ENCODE measurements at places on chromosomes 3 and 15.

GRCh38 chr15:87954793-87955192, 301.7 kb downstream of the NTRK3 start:
- no peak for DNase-seq

DNA sequence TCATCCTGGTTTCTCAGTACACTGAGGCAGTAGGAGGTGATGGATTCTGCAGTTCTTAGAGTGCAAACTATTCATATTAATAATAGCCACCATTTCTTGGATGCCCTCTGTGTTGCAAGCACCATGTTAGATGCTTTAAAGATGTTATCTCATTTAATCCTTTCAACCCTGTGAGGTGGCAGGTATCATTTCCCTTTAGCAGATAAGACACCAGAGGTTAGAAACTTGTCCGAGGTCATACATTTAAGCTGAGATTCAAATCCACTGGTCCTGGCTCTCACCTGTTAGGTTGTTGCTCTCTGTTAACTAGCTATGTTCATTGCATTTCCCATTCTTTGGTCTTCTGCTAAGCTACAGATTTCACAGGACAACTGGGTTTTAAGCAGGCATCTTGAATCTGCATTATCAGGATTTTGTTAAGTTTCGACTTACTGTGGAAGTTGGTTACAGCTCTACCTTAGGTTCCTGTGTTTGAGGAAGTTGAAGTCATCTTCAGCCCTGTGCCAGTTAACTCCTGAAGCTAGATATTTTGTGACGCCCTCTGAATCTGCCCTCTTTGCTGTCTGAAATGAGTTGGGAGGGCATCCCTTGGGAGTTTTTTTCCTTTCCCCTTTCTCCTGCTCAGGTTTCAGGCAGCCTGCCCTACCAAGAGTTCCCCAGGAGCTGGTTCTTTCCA, 6.4 kb downstream of the PDE8A start:
- DNase-seq = no peak

GRCh38 chr15:89777073-89777751, 1.1 kb downstream of the MESP2 start:
- no peak for DNase-seq

GRCh38 chr3:101676216-101676764, 642 bp downstream of the ZBTB11 start:
- no peak for DNase-seq

DNA sequence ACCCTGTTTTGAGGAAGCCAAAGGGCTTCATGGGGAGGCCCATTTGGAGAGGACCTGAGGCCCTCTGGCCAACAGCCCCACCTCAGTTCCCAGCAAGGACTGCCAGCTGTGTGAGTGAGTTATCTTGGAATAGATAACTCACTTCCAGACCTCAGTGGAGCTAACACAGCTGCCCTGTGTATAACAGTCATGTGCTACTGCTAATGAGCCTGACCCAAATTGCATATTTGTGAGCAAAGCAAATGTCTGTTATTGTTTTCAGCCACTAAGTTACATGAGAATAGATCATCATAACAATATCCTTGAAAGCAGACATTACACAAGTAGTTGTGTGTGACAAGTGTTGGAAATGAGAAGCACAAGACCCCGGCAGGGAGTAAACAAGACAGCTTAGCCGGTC, 355.8 kb downstream of the MCTP2 start:
- no peak for DNase-seq

DNA sequence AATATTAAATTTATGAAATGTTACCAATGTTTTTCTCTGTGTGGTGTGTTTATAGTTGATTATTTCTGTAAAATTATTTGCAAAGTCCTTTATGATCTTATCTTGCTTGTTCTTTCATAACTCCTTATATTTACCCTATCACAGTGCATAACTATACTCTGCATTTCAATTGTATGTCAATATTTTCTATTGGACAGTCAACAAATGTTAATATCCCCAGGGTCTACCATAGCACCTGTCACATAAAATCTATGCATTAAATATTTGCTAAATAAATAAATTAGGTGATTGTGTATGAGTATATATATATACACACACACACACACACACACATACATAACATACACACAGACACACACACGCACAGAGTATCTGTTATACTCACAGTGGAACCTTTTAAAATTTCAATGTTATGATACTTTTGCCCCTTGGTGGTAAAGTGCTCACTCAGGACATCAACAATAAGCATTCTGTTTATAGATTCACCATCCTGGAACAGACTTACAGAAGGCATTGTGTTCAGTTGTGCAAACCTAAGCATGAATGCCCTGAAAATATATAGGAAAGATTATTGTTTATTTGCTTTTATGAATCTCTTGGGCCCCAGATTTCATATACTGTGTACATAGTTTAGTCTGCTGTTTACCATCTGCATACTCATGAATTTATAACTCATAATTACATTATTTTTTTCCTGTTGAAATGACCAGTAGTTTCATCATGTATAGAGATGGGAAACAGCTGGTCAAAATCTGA, 443.7 kb downstream of the EPHA6 start:
- no peak for DNase-seq

GRCh38 chr3:131608296-131608695, 105.5 kb upstream of the MRPL3 start:
- DNase-seq = no peak

- DNase-seq = no peak
Observed at GRCh38 chr3:197846491-197846890, 55.4 kb downstream of the LRCH3 start.

DNA sequence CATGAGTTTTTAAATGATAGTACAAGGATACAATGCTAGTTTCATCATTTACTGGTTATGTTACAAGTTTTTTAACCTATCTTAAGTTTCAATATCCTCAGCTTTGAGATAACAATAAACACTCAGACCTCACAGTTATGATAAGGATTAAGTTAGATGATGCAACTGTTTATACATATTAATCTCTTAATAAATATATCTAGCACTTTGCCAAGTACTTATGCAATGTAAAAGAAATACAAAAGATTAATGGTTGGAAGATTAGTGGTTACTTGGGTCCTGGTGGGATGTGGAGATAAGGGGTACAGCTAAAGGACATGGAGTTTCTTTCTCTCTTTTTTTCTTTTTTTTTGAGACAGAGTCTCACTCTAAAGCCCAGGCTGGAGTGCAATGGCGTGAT, 12.0 kb downstream of the SPPL2A start:
- no peak for DNase-seq

GRCh38 chr3:109835958-109836357, 498.6 kb upstream of the DPPA4 start:
- DNase-seq = no peak

- DNase-seq = no peak
Observed at GRCh38 chr3:183381673-183382072, 46.7 kb downstream of the MCF2L2 start.

- no peak for DNase-seq
Observed at GRCh38 chr15:90664650-90665287, 52.4 kb upstream of the BLM start.

DNA sequence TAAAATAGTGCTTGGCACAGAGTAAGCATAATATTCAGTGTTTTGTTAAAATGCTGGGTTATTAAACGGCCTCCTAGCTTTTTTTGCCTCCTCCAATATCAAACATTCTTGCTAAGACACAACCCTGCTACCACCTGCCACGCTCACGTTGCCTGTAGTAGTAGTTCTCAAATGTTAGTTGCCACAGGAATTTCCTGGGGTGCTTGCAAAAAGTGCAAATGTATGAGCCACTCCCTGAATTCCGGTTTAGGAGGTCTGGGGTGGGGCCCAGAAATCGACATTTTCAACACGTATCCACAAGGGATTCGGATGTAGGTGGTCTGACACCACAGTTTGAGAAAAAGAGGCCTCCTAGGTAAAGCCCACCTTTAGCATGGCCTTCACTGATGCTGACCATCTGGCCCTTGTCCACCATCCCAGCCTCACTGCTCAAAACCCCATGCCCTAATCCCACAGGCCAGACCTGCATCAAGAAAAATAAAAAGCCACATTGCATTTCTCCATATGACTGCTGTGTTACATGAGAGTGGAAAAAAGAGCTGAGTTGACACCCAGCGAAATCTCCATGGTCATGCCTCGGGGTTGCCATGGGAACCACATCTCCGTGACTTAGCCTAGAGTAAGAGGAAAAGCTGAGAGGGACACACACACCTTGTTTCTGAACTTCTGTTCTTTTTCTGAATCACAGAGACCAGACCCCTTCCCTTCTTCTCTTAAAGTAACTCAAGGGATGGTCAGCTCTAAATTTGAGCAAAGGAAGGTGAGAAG, 116.4 kb upstream of the HES1 start:
- DNase-seq = no peak

- DNase-seq = no peak
Observed at GRCh38 chr15:74383695-74384565, 16.5 kb upstream of the CYP11A1 start.

GRCh38 chr15:69908060-69908459, 189.7 kb downstream of the TLE3 start:
- no peak for DNase-seq

DNA sequence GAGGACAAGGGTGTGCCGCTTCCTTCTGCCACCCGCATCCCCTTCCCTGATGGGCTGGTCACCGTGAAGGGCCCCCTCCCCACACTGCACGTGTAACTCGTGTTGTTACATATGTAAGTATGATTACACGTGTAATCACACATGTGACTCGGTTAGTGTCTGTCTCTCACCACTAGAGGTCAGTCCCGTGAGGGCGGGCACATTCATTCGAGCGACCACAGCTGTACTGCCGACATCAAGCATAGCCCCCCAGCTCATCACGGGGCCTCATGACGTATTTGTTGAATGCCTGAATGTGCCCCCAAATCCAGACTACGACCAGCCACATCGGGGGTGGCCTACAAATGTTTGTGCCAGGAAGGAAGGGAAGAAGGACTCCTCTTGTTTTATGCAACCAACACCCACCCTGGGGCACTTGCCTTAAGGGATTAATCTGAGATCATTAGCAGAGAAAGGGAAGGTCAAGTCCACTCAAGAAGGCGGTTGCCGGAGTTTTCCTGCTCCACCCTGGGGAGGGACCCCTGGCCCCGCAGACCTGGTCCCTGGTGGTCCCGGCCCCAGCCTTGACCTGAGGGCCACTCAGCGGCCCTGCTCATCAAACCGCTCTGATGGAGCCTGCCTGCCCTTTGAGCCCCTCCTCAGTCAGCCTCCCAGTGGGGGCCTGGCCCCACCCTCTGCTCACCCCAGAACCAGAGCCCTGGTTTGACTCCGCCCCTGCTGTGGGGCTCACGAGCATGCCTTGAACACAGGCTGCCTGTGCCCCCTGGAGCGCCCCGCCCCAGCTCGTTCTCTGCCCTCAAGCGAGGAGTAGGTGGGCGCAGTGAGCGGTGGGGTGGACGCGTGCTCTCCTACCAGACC, 52.8 kb downstream of the RGMA start:
- DNase-seq = no peak

GRCh38 chr3:4956738-4957137, 22.5 kb upstream of the BHLHE40 start:
- no peak for DNase-seq

DNA sequence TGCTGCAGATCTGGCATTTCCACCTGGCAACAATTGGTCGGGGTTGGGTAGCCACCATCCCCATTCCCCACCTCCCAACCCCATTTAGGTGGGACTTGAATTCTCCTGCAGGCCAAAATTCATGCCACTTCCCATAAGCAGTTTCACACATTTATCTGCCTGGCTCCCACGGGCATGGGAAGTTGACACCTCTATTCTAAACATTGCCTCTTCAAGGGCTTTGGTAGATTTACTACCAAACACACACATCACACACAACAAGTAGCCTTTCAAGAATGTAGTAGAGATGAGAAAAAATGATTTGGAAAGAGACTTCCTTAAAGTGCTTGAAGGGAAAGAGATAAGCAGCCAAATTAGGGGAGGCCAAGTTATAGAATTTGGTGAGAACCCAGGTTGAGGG, 30.9 kb downstream of the ZBTB38 start:
- no peak for DNase-seq

- no peak for DNase-seq
Observed at GRCh38 chr3:164095279-164095678, 983.0 kb downstream of the SI start.

GRCh38 chr15:60518511-60518910, 39.6 kb upstream of the ICE2 start:
- DNase-seq = no peak

DNA sequence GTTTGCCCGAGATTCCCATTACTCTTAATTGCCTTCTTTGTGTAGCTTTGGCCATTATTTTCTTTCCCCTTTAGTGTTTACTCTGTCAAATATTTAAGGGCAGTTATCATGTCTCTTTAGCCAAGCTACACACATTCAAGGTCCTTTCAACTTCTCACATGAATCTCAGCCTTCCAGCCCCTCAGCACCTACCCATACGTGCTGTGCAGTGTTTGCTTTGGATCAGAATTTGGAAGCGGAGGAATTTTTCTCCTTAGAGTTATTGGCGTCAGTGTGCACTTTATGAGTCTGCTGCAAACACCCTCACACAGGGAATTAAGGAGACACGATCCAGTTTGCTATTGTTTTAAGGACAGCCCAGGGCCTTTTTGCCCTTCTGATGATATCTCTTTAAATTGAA, 231.6 kb downstream of the CACNA2D3 start:
- DNase-seq = no peak

- DNase-seq = no peak
Observed at GRCh38 chr15:39582977-39583595, 2.2 kb downstream of the THBS1 start.

GRCh38 chr15:74844319-74845207, 1.6 kb upstream of the ULK3 start:
- DNase-seq = no peak

DNA sequence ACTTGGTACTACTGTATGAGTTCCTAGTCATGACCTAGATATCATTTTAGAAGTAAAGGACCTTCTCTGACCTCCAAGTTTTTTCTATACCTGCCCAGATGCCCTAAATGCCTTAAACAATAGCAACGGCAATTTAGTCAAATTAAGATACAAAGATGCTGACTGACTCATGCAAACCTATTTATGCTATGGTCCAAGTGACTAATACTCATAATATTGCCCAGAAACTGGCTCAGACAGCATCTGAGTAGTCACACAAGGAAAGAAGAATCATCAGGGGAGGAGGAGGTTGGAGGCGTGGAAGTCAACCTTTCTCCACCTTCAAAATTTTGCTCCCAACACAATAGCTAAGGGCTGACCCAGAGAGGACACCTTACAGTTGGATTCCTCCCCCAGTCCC, 6.8 kb downstream of the FYCO1 start:
- DNase-seq = no peak

DNA sequence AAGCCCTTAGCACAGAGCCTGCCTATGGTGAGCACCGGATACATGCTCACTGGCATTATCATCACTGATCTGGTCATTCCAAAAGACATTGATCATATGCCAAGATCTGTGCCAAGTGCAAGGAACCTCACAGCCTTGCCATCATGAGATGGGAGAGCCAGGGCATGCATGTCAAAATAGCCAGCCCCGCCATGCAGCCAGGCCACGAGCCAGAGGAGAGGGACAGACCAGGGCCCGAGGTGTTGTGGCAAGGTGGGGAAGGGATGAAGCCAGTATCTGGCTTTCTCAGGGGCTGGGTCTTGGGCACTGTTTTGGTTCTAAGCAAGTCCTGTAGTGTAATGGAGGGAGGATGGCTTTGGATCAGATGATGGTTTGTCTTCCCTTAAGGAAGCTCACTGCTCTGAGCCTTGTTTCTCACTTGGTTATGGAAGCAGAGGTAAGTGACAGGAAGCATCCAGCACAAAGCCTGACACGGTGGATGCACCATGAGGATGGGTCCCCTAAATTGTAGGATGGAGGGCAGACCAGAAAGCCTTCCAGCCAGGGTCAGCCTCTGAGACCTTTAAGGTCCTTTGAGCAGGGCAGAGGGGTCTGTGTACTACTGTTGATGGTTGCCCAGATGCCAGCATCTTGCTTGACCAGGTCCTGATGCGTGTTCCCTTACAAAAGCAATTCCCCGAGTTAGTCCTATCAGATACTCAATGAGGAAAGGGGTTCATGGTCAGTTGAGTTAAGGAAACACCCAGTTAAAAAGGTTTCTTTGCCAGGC, 247.7 kb upstream of the TLE3 start:
- DNase-seq = no peak
